ENCODE measurements at places on chromosomes 6 and 20.

DNA sequence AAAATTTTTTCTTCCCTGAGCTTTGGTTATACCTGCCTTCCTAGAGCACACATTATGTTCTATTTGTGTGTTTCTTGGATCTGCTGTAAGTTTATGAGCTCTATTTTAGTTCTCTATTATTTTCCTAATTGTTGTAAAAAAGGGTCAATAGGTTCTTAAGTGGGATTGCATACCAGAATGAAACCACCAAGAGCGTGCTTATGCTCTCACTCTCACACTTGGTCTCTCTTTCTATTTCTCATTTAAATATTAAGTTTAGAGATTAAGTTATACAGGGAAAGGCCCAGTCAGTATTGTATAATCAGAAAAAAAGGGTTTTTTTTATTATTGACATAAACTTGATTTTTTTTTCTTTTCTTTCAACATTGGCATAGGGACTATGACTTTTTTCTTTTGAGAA, 96.8 kb downstream of the RIMS1 start:
- no peak for DNase-seq

DNA sequence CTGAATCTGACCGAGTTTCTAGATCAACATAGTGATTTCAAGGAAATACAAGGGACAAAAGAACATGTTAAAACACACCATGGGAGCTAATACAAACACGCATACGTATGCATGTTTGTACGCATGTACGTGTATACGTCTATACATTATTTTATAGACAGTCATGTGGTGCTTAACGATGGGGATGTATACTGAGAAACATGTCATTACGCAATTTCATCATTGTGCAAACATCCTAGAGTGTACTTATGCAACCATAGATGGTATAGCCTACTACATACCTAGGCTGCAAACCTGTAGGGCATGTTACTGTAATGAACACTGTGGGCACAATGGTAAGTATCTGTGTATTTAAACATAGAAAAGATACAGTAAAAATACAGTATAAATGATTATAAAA, 25.0 kb upstream of the NELFCD start:
- no peak for DNase-seq

GRCh38 chr6:47027315-47027714, 14.8 kb downstream of the ADGRF1 start:
- no peak for DNase-seq

GRCh38 chr20:33933469-33933909, 60.2 kb upstream of the RALY start:
- DNase-seq: peak; percentile 7

DNA sequence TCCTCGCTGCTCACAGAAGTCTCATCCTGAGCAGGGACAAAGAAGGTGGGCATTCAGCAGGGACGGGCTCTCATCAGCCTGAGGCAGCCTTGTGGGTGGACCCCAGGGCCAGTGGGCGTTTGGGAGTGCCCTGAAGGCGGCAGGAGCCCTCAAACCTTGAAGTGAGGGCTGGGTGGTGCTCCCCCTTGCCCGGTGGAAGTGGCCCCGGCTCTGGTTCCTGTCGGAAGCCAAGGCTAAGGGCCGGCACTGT, 110.5 kb downstream of the NOL4L start:
- DNase-seq: no peak

DNA sequence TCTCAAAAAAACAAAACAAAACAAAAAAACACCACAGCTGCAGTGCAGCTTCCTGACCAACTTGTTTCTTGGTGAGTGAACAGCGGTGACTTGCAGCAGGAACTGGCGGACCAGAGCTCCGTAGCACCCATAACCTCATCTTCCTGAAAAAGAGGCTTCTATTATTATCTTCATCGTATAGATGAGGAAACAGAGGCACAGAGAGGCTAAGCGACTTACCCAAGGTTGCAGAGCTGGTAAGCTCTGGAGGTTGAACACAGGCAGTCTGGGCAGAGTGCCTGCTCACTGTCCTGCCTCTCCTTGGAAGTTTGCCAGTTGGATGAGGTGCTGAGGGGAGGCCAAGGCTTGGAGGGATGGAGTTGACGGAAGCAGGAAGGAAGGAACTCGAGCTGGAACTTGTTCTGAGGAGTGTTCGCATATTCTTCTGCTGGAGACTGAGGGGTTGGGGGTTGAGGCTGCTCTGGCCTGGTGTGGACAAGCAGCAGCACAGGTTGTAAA, 47.9 kb upstream of the CCDC167 start:
- no peak for DNase-seq

DNA sequence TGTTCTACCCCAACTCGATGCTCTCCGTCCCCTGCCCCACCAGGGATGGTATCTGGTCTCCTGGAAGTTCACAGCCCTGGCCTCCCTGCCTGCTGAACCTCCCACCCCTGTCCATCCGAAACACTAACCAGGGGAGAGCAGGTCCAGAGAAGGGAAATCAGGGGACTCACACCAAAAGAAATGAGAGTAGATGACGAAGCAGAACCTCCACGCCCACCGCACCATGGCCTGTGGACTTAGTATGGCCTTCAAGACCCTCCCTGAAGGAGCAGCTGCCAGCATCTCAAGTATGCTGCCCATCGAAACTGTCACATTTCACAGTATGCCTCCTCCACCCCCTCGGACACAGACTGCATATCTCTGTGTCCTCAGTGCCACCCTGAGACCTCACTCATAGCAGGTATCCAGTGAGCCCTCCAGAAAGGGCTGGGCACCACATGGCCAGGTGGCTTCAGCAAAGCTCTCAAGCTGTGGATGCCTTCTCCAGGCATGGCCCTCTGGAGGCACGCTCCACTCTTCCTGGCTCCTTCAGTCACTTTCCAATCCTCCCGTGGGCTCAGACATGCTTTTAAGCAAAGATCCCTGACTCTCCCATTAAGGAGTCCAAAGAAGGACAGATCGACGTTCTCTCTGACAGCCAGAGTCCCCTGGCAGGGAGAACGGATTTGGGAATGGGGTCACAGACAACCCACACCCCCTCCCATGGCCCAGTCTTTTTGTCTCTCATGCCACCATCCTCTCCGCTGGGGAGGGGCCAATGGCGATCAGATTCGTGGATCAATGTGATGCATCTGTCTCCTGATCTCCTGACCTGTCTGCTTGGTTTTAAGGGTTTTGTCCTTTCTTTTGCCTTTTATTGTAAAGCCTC, 158.4 kb downstream of the ANKRD60 start:
- DNase-seq: no peak

DNA sequence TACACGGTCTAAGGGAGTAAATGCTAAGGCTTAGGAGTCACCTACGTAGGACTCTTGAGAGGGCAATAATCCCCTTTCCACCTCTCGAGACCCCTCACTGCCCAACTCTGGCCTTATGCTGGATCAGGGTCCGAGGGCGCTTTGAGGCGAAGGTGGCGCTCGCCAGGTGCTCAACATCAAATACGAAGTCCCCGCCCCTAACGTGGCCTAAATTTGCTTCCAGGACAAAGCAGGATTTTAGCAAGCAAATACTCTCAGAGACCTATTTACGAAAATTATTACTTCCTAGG, 406 bp upstream of the TRIM26 start:
- no peak for DNase-seq

- no peak for DNase-seq
These were observed 26.7 kb downstream of the SMAP1 start for GRCh38 chr6:70694371-70694770.

DNA sequence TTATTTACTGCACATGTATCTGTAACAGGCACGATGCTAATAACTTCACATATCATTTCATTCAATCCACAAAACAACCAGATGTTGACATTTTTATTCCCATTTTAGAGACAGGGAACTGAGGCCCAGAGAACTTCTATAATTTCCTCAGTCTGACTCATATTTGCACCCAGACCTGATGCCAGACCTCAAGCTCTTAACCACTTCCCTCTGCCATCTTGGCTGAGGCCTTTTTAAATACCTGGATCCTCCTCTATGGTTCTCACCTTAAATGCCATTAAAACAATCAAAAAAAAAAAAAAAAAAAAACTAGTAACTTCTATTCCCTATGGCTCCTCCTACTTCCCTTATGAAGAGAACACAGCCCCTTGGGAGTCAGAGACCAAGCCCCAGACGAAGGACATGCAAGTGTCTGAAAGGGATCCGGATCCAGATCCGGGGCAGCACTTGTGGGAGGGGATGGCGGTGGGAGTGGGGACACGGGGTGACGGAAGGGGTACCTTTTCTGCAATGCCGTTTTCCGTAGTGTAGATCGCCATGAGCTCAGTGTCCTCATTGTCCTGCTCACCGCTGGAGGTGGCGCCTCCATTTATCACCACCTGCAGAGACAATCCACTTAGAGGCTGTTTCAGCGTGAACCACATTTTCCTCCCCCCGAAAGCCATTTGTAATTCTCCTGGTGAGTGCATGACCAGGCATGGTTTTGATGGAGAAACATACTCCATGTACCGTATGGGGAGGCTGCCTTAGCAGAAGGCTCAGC, 88.7 kb downstream of the SLC23A2 start:
- no peak for DNase-seq

DNA sequence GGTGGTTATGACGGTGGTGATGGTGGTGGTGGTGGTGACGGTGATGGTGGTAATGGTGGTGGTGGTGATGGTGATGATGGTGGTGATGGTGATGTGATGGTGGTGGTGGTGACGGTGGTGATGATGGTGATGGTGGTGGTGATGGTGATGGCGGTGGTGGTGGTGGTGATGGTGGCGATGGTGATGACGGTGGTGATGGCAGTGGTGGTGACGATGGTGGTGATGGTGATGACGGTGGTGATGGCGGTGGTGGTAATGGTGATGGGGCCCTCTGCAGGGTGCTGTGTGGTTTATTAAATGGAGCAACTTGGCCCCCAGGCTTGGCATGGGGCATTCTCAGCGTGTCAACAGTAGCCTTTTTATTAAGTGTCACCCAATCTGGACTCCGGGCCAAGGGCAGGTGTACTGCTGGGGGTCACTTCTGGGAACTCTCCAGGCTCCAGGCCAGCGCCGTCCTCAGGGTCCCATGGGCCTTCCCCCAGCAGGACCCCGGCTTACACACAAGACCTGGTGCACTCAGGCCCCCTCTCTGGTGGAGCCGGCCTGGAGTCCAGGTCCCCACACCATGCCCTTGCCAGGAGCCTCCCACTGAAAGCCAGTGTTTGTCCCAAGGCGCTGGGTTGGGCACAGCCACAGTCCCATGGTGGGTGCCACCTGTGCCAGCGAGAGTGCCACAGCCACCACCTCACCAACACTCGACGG, 8.8 kb downstream of the CABLES2 start:
- no peak for DNase-seq
